Left ventricle myocardium superior (tissue), 1 donor: ENCODE measurements at places on chromosomes 1 and 21. TPM values are rescaled to one million over a fixed set of nuclear protein-coding genes. Genes with fewer than 3 reads are reported as not detected.

GRCh38 chr1:174996476-174996875 is 3.3 kb upstream of the CACYBP start:
- DNase-seq, result no peak

DNA sequence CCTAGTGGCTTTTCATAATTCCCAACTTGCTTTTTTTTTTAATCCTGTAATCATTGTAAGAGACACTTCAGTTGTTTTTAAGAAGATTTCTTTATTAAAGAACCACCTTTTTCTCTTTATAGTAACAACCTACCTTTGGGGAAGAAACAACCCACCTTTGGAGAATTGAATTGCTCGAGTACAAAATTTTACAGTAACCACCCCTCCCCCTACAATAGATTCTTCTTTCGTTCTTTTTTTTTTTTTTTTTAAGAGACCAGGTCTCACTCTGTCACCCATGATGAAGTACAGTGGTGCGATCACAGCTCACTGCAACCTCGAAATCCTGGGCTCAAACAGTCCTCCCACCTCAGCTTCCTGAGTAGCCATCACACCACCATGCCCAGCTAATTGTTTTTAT is 2.1 kb upstream of the LRRC40 start:
- no peak for DNase-seq

The PGBD2 gene
- 3.3 TPM for total RNA-seq

DNA sequence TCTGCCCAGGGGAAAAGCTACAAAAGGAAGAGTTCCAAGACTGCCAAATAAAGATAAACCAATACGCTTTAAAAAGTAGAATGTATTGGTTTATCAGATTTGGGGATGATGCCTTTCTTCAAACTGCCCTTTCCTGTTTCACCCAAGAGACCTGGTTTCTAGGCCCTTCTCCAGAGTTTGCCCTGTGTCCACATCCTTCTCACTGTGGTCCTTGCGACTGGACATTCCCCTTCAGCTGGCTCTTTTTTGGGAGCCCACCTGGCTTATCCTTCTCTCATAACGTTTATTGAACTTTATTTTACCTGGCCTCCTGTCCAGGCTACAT is 490 bp upstream of the CZIB start:
- DNase-seq, result no peak

- no peak for DNase-seq
These were observed 1.7 kb downstream of the LMOD1 start for GRCh38 chr1:201944639-201945038.
